ENCODE measurements at places on chromosomes 12 and 14. TPM values are rescaled to one million over a fixed set of nuclear protein-coding genes. Genes with fewer than 3 reads are reported as not detected.

GOLT1B gene
- total RNA-seq: 24.0 TPM

- H3K27me3 ChIP-seq: no peaks in the 10 kb centered on the region
- H3K4me3 ChIP-seq: no peak overlapping the region
- no peak for DNase-seq
- no peak overlapping the region for H3K27ac ChIP-seq
- no peaks in the 10 kb centered on the region for H3K36me3 ChIP-seq
Measured at GRCh38 chr12:13472690-13473089, 276.2 kb downstream of the EMP1 start.

DNA sequence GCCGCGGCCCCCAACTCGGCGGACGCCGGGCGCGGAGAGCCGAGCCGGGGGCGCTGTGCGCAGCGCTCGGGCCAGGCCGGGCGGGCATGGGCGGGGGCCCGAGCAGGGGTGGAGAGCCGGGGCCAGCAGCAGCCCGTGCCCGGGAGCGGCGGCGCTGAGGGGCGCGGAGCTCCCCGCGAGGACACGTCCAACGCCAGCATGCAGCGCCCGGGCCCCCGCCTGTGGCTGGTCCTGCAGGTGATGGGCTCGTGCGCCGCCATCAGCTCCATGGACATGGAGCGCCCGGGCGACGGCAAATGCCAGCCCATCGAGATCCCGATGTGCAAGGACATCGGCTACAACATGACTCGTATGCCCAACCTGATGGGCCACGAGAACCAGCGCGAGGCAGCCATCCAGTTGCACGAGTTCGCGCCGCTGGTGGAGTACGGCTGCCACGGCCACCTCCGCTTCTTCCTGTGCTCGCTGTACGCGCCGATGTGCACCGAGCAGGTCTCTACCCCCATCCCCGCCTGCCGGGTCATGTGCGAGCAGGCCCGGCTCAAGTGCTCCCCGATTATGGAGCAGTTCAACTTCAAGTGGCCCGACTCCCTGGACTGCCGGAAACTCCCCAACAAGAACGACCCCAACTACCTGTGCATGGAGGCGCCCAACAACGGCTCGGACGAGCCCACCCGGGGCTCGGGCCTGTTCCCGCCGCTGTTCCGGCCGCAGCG, 639 bp downstream of the FZD10 start:
- peaks cover 83% of the 10 kb centered on the region for H3K27me3 ChIP-seq
- H3K36me3 ChIP-seq: no peaks in the 10 kb centered on the region
- H3K4me1 ChIP-seq: no peaks in the 10 kb centered on the region
- DNase-seq: no peak
- no peak overlapping the region for H3K4me3 ChIP-seq
- no peak overlapping the region for H3K27ac ChIP-seq

METTL1 gene
- 10.6 TPM for total RNA-seq

ASB2 gene
- 3.7 TPM for total RNA-seq

- DNase-seq: no peak
- H3K4me3 ChIP-seq: no peak overlapping the region
- H3K27ac ChIP-seq: no peak overlapping the region
- H3K27me3 ChIP-seq: no peaks in the 10 kb centered on the region
- no peaks in the 10 kb centered on the region for H3K36me3 ChIP-seq
Measured at GRCh38 chr12:51726931-51727330, 121.6 kb downstream of the FIGNL2 start.

- peaks cover 2% of the 10 kb centered on the region for H3K4me1 ChIP-seq
- H3K27me3 ChIP-seq: no peaks in the 10 kb centered on the region
- no peak overlapping the region for H3K4me3 ChIP-seq
- no peak for DNase-seq
- H3K27ac ChIP-seq: no peak overlapping the region
Measured at GRCh38 chr12:105738051-105738450, 400.7 kb downstream of the NUAK1 start.

DNA sequence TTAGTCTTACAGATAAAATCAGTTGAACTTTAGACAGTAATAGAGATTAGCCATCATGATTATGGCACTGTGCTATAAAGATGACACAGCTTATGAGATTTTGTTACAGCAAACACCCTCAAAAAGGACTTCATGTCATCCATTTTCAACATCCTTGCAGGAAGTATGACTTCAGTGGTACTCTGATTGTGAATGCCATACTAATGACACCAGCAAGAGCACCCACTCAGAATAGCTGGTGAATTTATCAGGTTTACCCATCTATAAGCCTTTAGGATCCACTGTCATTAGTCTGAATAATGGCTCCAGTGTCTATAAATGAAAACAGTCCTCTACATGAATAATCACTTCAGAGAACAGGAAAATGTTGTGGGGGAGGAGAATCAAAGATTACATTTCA, 615.2 kb downstream of the RPS29 start:
- no peak overlapping the region for H3K4me3 ChIP-seq
- H3K27me3 ChIP-seq: no peaks in the 10 kb centered on the region
- H3K27ac ChIP-seq: no peak overlapping the region
- no peak for DNase-seq
- H3K4me1 ChIP-seq: no peaks in the 10 kb centered on the region
- H3K36me3 ChIP-seq: no peaks in the 10 kb centered on the region

DNA sequence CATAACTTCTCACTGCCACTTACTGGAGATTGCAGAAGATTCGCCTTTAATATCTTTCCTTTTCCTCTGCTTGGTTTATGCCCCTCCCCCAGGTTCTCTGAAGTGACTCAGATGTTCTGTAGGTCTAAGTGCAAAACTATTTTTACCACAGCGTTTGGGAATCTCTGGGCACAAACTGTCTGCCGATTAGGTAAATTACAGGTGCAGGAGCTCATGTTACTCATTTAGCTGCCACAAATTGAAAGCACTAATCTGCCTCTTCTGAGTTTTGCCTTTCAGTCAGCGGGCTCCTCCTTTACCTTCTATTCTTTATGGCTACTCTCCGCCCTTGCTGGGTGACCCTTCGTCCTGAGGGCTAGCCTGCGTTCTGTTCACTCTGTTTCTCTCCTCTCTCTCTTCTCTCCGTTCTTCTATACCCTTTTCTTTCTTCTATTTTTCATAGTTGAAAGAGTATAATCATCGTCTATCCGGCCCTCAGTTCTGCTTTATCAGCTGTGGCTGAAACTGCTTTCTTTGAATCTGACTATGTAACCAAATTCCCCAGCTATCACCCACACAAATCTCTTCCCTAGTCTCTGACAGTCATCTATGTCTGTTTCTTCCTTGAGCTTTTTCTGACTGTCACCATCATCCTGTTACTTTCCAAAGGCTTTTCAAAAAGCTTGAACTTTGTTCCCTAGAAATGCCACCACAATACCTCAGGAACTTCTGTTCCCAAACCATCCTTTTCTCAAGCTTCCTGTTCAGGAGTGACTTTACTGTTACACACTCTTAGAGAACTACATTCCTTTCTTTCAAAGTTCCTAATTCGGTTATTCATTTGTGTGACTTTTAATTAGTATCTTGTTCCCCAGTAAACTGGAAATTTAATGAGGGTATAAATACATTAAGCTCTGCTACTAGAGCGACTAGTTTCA, 4.3 kb upstream of the MYF6 start:
- peaks cover 11% of the 10 kb centered on the region for H3K27me3 ChIP-seq
- no peak overlapping the region for H3K4me3 ChIP-seq
- DNase-seq: no peak
- peak overlapping the region; percentile 49 for H3K27ac ChIP-seq
- H3K36me3 ChIP-seq: no peaks in the 10 kb centered on the region
- H3K4me1 ChIP-seq: no peaks in the 10 kb centered on the region

- H3K4me1 ChIP-seq: no peaks in the 10 kb centered on the region
- H3K27ac ChIP-seq: no peak overlapping the region
- H3K27me3 ChIP-seq: no peaks in the 10 kb centered on the region
- no peak for DNase-seq
Measured at GRCh38 chr12:121009741-121010140, 6.5 kb downstream of the C12orf43 start.

GRCh38 chr12:6960593-6961277, 9.6 kb downstream of the PTPN6 start:
- H3K4me3 ChIP-seq: no peak overlapping the region
- peak overlapping the region; percentile 76 for H3K27ac ChIP-seq
- peaks cover 86% of the 10 kb centered on the region for H3K4me1 ChIP-seq
- H3K27me3 ChIP-seq: no peaks in the 10 kb centered on the region
- H3K36me3 ChIP-seq: peaks cover 63% of the 10 kb centered on the region
- DNase-seq: no peak

DNA sequence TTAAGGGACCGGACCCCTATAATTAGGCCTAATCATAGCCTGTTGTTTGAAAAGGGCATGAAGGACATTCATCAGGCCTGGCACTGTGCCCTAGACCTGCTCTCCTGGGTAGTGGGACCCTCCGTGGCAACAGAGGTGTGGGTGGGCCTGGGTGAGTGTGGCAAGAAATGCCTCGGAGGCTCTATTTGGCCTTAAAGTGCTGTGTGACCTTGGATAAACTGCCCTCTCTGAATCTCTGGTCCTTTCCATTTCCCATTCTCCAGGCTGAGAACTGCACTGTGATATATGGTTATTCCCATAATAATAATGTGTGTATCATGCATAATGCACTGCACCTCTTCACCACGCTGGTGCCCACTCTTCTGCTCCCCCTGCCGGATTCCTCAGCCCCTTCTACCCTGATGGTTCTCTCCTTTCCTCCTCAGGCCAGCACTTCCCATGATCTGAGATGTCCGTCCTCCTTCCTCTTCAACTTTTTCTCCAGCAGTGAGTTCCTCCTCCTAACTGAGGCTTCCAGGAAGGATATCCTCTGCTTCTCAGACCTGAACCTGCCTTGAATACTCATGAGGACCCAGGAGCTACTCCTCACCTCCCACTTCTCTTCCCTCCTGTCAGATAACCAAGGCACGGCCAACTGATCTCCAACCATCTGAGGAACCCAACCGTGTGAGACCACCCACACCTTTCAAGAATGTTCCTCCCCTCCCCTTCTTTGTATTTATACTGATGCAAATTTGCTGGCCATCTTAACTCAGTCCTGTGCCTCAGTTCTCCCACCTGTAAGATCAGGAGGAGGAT, 111.0 kb upstream of the PZP start:
- DNase-seq: no peak
- no peaks in the 10 kb centered on the region for H3K27me3 ChIP-seq
- H3K4me1 ChIP-seq: peaks cover 6% of the 10 kb centered on the region
- no peak overlapping the region for H3K27ac ChIP-seq

- H3K36me3 ChIP-seq: peaks cover 58% of the 10 kb centered on the region
- no peaks in the 10 kb centered on the region for H3K27me3 ChIP-seq
- H3K4me3 ChIP-seq: no peak overlapping the region
Measured at GRCh38 chr12:109950625-109951024, 45.5 kb downstream of the GIT2 start.

DNA sequence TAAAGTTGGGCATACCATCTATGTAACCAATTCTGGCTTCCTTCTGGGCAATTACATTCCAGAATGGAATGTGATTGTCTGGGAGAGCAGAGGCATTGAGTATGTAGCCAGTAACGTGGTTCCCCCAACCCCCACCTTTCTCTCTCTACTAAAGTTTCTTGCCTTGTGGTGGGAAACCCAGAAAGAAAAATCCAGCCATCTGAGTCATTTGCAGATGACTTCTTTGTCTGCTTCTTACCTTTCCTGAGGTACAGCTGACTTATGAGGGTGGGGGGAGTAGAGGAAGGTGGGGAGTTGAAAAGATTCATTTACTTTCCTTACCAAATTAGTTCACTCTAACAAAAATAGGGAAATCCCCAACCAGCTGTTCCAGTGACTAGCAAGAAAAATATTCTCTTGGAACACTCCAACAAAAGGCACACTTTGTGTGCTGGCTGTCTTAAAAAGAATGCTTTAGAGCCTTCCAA, 112.1 kb upstream of the FRMD6 start:
- no peaks in the 10 kb centered on the region for H3K36me3 ChIP-seq
- DNase-seq: no peak
- no peaks in the 10 kb centered on the region for H3K27me3 ChIP-seq
- no peak overlapping the region for H3K4me3 ChIP-seq
- no peak overlapping the region for H3K27ac ChIP-seq

- no peak for DNase-seq
- H3K27ac ChIP-seq: no peak overlapping the region
- H3K27me3 ChIP-seq: no peaks in the 10 kb centered on the region
- no peak overlapping the region for H3K4me3 ChIP-seq
Measured at GRCh38 chr12:132133952-132134652, 10.0 kb downstream of the DDX51 start.

GLIPR1L2 gene
- total RNA-seq: 0.57 TPM

- no peaks in the 10 kb centered on the region for H3K27me3 ChIP-seq
- H3K36me3 ChIP-seq: no peaks in the 10 kb centered on the region
- no peaks in the 10 kb centered on the region for H3K4me1 ChIP-seq
- H3K4me3 ChIP-seq: no peak overlapping the region
Measured at GRCh38 chr14:88422919-88423650, 37.6 kb downstream of the SPATA7 start.

All from thymus (tissue), 14 donors.